ENCODE measurements at places on chromosomes 7 and 10.

GRCh38 chr10:118592675-118593330, 2.6 kb downstream of the PRLHR start:
- DNase-seq, result no peak

- DNase-seq, result peak; percentile 72
Measured at GRCh38 chr7:99473315-99473596, 566 bp downstream of the ZNF789 start.

GRCh38 chr10:945778-946177, 14.3 kb upstream of the LARP4B start:
- DNase-seq, result no peak

DNA sequence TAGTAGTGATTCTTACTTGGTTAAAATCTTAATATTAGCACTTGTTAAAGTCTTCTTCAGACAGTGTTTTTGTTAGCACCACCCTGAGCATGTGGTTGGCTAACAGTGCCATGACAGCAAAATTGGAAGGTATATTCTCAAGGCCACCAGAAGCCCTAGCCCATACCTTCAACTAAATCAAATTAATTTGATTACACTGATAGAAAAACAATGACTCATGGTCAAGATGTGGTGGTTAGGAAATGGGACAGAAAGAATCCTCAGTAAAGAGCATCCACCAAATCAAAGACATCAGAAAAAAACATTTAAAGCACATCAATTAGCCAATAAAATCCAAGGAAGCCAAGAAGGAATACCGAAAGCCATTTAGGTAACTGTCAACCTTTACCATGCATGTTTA, 75.5 kb downstream of the PIP4K2A start:
- no peak for DNase-seq

DNA sequence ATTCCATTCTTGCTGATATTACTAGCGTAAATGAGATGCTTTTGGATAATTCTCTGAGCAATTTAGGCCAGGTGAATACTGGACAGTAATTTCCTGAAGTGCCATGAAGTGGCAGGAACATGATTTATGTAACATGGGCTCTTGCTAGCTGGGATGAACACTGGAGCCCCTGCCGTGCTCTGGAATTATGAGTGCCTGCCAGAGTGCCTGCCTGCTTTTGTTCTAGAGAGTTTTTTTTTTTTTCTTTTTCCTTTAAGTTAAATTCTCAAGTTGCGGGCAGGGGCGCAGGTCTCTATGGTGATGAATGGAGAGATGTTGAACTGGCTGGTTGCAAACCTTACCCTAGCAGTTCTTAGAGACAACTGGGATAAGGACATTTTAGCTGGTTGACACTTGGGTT, 165.9 kb downstream of the AUTS2 start:
- no peak for DNase-seq

- DNase-seq, result no peak
Measured at GRCh38 chr10:49407151-49407550, 11.3 kb upstream of the DRGX start.

- no peak for DNase-seq
Measured at GRCh38 chr10:62727934-62728333, 76.6 kb upstream of the ADO start.

GRCh38 chr10:95291365-95292039, 699 bp upstream of the PDLIM1 start:
- no peak for DNase-seq

- no peak for DNase-seq
Measured at GRCh38 chr10:78954689-78955088, 114.1 kb upstream of the ZMIZ1 start.

DNA sequence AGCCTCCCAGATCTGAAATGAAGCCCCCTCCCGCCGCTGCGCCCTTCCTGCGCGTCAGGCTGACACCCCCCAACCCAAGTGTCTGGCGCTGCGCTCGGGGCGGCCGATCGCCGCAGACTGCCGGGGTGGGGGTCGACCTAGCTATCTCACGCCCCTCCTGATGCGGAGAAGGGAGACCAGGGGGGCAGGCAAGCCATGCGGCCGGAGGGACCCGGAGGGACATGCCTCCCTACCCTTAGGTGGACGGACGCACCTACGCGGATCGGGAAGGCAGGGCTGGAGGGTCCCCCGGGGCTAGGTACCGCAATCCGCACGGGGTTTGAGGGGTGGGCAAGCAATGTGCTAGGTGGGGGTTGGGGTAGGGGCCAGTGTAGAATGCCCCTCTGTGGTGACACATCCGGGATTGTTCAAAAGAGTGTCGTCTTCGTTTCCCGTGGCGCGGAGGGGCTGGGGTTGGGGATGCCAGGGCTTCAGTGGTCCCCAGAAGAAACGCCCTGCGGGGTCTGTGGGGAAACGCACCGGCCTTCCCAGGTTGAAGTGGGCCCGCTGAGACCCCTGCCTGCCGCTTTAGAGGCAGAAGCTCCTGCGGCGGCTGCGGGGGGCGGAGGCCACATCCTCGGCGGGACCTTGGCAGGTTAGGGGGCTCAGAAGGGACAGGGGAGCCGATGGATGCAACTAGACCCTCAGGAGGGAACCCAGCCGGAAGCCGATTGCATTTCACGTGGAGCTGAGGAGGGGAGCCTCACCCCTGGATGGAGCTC, 913 bp downstream of the ADCYAP1R1 start:
- DNase-seq, result no peak

GRCh38 chr10:121732656-121733445, 134.6 kb upstream of the FGFR2 start:
- DNase-seq, result no peak

GRCh38 chr10:116146372-116147140, 126.5 kb downstream of the GFRA1 start:
- DNase-seq, result peak; percentile 61

GRCh38 chr7:41886262-41886900, 183.5 kb upstream of the INHBA start:
- peak; percentile 85 for DNase-seq

- peak; percentile 47 for DNase-seq
Measured at GRCh38 chr7:15747301-15747700, 60.8 kb upstream of the MEOX2 start.

- no peak for DNase-seq
Measured at GRCh38 chr7:55344840-55345239, 20.3 kb upstream of the LANCL2 start.

Data from AG20443 (cell line).